Neuronal stem cell (in vitro differentiated cells): ENCODE measurements at places on chromosomes 5 and 9.

DNA sequence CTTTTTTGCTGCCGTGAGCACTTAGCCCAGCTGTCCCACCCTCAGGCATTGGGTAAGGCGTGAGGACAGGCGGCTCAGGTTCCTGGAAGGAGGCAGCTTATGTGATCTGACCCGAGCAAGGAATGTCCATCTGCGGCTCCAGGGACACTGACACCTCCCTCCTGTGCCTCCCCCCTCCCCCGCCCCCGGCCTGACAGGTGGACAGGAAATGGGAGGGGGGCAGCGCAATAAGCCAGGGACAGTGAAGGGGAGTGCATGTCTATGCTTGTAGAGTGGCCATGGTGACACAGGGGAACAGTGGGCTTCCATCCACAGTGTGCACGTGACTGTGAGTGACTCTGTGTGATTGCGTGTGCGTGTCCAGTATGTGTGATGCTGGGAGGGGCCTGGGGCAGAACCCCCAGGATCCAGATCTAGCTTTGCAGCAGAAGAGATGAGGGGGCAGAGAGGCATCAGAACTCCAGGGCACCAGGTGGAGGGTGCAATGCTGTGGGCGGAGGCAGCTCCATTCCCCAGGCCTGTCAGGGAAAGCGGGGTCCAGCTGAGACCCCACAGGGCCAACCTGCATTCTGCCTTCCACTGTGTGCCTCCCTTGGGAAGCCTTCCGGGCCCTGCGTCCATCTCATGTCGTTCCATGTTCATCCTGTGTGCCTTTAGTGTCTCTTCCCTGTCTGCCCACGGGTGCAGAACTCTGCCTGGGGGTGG lies 30.5 kb downstream of the CNTFR start:
- no peak for DNase-seq

GRCh38 chr5:118366429-118366828 lies 621.9 kb downstream of the DTWD2 start:
- no peak for DNase-seq

GRCh38 chr5:58759745-58760144 lies 176.9 kb downstream of the RAB3C start:
- DNase-seq, result no peak

GRCh38 chr5:122362361-122362760 lies 50.3 kb downstream of the SNCAIP start:
- DNase-seq, result no peak

DNA sequence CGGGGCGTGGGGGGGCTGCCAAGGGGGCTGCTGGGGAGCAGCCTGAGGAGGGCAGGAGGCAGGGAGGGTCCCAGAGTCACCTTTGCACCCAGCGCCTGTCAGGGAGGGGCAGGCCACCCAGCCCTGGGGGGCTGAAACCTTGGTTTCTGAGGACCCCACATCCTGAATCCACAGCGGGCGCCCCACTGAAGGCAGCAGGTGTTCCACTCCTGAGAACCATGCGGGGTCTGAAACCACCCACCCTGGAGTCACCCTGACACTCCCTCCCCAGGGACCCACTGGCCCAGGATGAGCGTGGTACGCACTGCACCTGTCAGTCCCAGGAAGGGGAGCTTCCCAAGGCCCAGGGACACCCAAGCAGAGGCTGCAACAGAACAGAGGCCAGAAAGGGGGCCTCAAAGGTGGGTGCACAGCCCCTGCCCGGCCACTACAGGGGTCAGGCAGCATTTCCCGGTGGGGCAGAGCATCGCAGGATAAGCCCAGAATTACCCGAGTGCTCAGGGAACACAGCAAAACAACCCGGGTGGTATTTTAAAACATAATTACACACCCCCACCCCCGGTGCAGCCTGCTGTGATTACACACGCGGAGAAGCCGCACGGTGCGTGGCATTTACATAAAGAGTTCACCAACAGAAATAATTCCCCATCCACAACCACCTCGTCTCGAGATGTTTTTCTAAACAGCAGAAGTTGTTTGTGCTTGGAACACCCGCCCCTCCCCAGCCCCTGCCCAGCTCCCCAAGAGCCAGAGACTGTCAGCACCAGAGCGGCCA lies 57.3 kb upstream of the UBAC1 start:
- DNase-seq, result no peak

DNA sequence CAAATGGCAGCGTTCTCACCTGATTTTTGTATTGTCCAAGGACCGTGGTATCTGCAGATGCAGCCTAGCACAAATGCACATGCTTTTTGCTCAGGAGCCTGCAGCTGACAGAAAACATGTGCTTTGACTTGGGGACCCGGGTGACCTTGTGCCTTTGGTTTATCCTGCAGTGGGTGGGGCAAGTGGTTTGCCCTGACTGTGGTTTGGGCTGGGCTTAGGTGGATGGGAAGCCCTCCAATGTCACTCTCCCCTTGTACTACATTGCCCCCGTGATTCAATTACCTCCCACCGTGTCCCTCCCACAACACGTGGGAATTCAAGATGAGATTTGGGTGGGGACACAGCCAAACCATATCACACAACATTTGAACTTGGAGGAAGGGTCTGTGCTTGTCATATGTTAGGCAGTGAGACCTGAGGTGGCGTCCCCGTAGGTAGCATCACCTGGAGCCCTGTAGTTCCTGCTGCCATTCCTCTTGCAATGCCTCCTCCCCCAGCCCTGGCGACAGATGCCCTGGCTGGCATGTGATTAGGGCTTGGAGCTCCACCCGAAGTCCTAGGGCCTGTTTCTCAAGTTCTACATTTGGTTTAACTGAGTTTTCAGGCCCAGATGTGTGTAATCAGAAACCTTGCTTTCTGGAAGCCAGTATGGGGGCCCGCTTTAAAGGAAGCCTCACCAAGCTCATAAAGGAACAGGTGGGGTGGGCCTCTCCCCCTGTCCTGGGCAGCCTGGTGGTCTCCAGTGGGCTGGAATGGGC lies 2.1 kb downstream of the ANKRD33B start:
- DNase-seq, result no peak

GRCh38 chr9:137453643-137454081 lies 5.5 kb downstream of the NSMF start:
- DNase-seq, result peak; percentile 93

DNA sequence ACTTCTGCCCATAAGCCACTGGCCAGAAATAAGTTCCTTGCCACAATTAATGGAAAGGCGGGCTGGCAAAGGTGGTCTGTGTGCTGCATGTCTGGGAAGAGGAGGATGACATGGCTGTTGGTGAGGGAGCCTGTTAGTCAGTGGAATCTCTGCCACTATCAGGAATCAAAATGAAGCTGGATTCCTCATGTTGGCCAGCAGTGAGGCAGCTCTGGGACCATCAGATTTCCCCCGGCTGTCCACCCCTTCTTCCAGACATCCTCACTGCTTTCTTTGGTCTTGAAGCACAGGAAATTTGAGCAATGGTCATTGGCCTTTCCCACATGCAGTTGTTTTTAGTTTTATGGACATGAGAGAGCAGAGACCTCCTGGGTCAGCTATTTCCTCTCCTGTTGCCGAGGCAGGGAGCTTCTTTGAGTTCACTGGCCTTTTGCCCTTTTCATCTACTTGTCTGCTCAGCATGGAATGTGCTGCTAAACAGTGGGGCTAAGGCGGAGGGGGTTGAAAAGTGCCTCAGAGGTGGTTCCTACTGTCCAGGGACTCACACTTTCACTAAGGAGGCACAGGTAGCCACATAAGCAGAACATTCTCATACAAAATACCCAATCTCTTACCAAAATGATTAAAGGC lies 34.8 kb upstream of the NEURL1B start:
- DNase-seq, result no peak

DNA sequence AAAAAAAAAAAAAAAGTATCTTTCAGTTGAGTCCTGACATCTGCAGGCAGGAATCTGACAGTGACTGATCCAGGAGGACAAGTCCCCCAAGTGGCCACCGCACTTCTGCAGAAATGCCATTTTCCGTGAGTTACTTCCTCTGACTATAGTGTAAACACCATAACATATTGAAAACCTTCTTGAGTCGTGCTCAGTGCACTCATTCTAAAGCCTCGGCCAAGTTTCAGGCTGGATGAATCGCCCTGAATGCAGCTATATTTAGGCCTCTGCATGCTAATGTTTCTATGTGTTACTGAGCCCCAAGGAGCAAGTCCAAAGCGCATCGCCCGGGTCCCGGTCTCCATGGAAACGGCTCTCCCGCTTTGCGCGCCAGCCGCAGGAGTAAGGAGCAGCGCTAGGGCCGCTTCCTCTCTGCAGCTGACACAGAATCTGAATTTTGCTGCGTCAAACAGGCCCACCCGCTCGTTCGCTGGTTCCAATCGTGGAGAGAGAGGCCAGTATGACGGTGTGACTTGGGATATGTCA lies 335.4 kb downstream of the MSX2 start:
- peak; percentile 72 for DNase-seq

DNA sequence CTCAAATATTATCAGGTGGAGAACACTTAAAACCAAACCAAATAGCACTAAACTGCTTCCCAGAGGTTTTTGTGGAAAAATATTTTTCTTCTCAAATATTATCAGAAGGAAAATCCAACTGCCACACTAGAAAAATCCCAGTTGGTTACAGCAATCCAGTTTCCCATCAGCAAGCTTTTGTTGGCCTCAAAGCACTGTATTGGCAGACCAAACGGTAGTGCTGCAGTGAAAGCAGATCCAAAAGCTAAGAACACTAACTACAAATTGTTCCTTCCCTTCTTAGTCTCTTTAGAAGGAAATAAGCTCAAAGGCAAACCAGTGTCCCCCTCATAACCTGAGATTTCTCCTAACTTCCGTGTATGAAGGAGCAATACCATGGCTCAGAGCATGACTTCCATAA lies 105.3 kb downstream of the TRIM36 start:
- no peak for DNase-seq

DNA sequence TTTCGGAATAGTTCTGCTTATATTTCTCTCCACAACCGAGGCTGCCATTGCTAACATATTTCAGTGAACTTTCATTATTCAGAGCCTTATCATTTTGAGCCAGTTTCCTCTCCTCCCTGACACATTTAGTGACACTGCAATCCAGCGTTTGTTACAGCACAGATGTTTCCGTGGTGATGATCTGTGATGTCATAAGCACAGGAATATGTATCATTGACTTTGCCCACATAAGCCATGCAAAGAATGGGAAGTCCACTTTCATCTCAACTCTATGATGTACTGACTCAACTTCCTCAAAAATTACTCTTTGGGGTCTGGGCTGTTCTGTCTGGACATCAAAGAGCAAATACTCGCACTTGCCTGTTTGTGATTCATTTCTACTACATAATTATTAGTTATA lies 291.8 kb downstream of the EBF1 start:
- DNase-seq, result no peak

GRCh38 chr5:151549713-151550112 lies 41.4 kb downstream of the FAT2 start:
- no peak for DNase-seq

- no peak for DNase-seq
Measured at GRCh38 chr5:153813901-153814300, 224.8 kb downstream of the FAM114A2 start.

DNA sequence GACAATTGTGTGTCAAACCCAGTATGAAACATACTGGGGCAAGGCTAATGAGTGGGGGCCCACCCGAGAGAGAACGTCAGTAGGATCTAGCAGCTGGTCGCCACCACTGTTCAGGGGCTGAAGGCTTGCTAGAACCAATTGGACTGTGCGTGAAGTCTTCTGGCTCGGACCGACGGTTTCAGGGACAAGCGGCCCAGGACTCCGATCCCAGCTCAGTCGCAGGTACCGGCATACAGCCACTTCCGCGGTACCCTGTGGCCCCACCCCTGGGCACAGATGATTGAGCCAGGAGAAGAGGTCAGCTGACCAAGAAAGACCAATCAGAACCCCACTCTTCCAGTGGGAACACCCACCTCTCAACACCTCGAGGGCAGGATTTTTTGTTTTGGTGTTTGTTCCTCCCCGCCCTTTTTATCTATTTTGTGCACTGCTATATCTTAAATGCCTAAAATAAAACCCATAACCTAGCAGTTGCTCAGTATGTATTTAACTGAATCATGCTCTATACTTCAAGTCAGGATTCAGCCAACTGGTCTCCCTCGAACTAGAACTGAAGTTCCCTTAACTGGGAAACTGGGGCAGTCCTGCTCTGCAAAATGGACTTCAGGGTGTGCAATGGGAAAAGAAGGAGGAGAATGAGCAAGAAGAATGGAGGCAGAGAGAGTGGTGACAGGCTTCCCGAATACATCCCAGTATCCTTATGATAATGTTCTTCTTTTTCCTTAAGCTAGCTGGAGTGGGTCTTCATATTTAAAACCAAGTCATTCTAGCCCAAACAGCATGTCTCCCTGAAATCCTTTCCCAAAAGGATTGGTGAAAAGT lies 21.1 kb upstream of the CPEB4 start:
- DNase-seq, result no peak

DNA sequence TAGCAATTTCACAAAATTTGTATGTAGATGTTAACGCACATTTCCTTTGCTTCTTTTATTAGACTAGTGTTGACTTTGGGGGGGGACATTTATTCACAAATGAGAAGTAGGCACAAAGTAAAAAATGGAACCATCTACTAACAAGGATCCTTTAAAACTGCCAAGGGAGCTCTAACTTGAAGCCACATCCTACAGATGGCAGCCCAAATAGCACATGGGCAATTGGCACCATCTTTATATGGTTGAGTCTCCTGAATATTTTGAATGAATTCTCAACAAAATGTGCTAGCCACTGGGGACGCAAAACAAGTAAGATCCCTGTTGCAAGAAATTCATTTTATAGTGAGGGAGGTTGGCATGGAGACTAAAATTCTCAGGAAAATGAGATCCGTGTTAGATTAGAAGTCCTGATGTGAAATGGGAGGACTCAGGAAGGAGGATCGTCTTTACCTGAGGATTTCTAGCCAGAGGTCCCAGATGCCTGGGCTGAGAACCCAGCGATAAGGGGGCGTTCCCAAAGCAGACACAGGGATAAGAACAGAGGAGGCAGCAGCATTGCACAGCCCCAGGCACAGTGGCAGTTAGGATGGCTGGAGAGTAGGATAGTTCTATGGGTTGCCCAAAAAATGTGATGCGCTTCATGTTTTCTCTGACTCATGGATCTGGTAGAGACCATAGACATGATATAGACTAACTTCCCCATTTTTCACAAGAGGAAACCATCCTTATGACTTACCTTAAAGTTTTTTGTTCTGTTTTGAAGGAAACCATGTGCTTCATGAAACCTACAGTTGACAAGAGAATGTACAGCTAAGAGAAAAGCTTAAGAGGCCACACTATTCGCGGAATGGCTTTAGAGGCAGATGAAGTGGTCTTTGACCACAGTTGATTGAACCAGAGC lies 37.4 kb downstream of the C9orf152 start:
- DNase-seq, result no peak

- no peak for DNase-seq
Measured at GRCh38 chr9:105757496-105758251, 63.3 kb downstream of the TMEM38B start.

- DNase-seq, result no peak
Measured at GRCh38 chr9:115923903-115924668, 229.5 kb upstream of the PAPPA start.

DNA sequence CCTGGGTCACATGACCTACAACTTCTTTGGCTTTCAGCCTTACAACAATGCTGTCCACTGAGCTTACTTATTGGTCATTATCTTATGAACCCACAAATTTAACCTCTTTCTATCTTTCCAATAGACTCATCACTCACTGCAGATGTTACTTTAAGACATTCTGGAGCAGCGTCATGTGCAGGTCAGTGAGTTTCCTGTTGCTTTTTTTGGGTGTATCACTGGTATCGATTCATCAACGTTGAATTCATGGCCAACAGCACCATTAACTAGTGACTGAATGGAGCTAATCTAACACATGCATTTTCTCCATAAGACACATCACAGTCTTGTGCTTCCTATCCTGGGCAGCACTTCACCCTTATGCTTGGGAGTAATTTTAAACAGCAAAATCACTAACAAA lies 672.6 kb upstream of the CDH18 start:
- no peak for DNase-seq

- DNase-seq, result no peak
Measured at GRCh38 chr5:52825826-52826225, 38.1 kb downstream of the ITGA1 start.
